Activated effector memory CD4-positive, alpha-beta T cell treated with anti-CD3 and anti-CD28 coated beads, Interleukin-2, amount 50 U/mL, for 16 hours (primary cell): ENCODE measurements at places on chromosomes 12 and 14.

DNA sequence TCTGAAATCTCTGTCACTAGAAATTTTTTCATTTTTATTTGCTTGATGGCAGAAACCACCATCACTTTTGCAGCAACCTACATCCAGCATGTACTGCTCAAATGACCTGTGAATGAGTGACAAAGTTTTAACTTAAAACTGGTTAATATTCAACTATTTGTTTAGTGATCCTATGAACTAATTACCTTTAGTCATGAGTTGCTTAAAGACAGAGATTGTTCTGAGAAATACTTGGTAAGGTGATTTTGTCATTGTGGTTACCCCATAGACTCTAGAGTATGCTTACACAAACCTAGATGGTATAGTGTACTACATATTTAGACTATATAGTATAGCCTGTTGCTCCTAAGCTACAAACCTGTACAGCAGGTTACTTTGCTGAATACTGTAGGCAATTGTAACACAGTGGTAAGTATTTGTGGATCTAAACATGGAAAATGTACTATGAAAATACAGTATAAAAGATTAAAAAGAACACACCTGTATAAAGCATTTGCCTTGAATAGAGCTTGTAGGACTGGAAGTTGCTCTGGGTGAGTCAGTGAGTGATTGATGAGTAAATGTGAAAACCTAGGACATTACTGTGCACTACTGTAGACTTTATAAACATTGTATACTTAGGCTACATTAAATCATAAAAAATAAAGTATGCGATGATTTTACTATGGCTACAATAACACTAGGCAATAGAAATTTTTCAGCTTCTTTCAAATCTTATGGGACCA lies 256.6 kb upstream of the PPFIA2 start:
- DNase-seq, result no peak

GRCh38 chr14:101721111-101721510 lies 40.4 kb upstream of the PPP2R5C start:
- DNase-seq, result no peak

DNA sequence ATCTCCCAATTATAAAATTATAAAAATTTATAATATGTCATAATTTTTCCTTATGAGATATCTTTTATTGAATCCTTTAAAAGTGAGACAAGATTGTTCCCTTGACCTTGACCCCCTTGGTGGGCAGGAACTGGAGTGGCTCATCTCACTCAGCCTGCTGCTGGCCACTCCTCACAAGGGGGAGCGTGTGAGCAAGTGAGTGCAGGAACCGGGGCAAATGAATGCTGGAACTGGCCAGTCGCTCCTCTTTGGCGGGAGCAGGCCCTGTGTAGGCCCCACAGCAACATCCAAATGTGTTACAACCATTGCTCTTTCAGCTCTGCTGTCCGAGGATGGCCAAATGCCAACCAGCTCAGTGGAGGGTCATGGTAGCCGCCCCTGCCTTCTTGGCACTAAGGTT lies 178.8 kb downstream of the ETNK1 start:
- DNase-seq, result no peak

- no peak for DNase-seq
These were observed 55.6 kb upstream of the PTHLH start for GRCh38 chr12:28027947-28028724.
